ENCODE measurements at places on chromosomes 6 and 20. TPM values are rescaled to one million over a fixed set of nuclear protein-coding genes. Genes with fewer than 3 reads are reported as not detected.

The TAF4 gene
- total RNA-seq, result 3.5 TPM

The STMND1 gene
- not detected for total RNA-seq

The IRAK1BP1 gene
- 4.2 TPM for total RNA-seq

The CRIP3 gene
- not detected for total RNA-seq

The ZC3H12D gene
- under 0.01 TPM for total RNA-seq

The TCP11 gene
- 0.32 TPM for total RNA-seq

GRCh38 chr20:16844406-16844805 is 96.2 kb downstream of the OTOR start:
- peak; percentile 11 for DNase-seq

GRCh38 chr20:7094438-7094997 is 327.0 kb downstream of the BMP2 start:
- DNase-seq, result peak; percentile 44

- DNase-seq, result no peak
These were observed 359.6 kb downstream of the LAMA2 start for GRCh38 chr6:129242546-129242945.

- no peak for DNase-seq
These were observed 47.5 kb downstream of the FOXC1 start for GRCh38 chr6:1657116-1657770.

DNA sequence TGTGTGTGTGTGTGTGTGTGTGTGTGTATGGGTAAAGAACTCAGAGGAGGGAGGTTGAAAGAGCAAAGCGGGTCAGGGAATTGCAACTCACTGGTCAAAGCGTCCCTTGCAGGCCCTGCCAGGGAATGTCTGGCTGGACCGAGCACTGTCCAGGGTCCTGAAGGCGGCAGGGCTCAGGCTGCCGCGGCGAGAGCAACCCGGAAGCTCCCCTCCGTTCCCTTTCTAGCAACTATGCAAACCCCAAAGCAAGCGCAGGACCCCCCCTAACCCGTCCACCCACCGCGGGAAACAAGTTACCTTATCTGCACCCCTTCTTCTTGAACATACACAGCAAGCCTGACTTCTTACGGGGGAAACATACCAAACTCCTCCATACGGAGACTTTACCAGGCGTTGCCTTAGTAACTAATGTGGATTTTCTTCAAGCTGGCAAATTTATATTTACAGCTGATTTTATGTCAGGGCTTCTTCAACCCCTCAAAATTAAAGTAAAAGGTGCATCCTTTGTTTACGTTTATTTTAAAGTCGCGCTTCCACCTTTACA is 538 bp upstream of the GRM1 start:
- peak; percentile 51 for DNase-seq

DNA sequence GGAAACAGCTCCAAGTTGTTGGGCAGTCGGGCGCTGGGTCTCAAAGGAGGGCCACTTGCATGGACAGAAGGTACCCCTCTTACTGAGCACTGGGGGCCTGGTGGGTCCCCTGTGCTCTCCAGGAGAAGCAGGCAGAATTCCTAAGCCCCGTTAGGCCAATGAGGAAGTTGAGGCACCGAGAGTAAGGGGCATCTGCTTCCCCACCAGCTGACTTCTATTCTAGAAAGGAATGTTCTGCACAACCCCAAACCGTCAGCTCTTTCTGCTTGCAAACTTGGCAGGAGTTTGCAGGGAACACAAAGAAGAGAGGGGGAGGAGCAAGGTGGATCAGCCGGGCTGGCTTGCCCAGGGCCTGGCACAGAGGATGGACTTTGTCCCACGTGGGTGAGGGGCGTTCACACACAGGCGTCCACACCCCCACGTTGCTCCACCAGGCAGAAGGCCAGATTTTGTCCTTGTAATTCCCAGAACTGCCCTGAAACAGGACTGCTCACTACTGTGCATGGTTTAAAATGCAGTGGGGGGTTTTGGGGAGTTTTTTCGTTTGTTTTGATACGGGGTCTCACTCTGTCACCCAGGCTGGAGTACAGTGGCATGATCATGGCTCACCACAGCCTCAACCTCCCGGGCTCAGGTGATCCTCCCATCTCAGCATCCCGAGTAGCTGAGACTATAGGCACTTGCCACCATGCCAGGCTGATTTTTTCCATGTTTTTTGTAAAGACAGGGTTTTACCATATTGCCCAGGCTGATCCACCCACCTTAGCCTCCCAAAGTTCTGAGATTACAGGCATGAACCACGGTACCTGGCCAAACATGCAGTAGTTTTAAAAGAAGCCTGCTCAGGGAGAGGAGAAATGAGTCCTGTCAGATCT is 93.3 kb downstream of the SNX5 start:
- peak; percentile 79 for DNase-seq

GRCh38 chr6:168877821-168878282 is 375.8 kb downstream of the THBS2 start:
- DNase-seq, result no peak

GRCh38 chr6:156045401-156046267 is 590.0 kb upstream of the NOX3 start:
- DNase-seq, result no peak

- DNase-seq, result no peak
These were observed 131.1 kb downstream of the UTRN start for GRCh38 chr6:144416244-144416643.

DNA sequence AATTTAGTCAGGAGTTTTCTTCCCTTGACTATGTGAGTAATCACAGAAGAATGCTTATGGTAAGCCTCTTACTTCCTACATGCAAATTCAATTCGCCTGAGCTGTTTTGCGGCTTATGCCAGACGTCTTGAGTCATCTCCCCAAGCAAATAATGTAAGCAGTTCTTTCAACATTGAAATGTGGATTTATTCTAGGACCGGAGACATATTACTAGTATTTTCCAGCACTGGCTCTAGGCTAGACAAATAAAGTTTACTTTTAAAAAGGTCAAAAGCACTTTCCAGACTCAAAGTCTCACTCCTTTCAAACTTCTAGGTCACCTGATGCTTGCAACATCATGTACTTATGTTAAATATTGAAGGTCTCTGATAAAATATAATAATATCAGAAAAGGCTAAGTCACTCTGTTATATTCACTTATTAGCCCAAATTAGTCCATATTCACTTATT is 38.1 kb upstream of the NOX3 start:
- peak; percentile 99 for DNase-seq

DNA sequence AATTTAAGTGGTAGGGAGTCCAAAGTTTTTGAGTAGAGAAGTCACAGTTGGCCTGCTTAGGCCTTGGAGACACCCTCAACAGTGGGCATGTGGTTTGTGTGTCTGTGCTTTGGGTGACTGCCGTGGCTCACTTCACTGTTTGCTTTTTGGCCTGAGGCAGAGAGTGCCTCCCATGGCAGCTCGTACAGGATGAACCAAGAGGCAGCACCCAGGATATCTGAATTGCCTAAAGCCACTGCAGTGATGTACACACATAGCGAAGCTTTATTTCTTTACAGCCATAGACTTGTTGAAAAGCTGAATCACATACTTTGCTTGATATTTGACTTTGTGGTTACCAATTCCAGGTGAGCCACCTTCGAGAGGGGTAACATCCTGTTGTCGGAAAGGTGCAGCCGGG is 21.6 kb downstream of the RREB1 start:
- DNase-seq, result no peak

DNA sequence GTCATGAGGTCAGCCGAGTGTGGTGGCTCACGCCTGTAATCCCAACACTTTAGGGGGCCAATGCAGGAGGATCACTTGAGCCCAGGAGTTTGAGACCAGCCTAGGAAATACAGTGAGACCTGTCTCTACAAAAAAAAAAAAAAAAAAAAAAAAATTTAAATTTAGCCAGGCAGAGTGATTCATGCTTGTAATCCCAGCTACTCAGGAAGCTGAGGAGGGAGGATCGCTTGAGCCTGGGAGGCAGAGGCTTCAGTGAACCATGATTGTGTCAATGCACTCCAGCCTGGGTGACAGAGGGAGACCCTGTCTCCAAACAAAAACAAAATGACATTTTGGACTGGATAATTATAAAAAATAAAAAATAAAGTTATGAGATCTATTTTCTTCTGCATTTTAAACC is 56.2 kb downstream of the ADGRF1 start:
- no peak for DNase-seq

DNA sequence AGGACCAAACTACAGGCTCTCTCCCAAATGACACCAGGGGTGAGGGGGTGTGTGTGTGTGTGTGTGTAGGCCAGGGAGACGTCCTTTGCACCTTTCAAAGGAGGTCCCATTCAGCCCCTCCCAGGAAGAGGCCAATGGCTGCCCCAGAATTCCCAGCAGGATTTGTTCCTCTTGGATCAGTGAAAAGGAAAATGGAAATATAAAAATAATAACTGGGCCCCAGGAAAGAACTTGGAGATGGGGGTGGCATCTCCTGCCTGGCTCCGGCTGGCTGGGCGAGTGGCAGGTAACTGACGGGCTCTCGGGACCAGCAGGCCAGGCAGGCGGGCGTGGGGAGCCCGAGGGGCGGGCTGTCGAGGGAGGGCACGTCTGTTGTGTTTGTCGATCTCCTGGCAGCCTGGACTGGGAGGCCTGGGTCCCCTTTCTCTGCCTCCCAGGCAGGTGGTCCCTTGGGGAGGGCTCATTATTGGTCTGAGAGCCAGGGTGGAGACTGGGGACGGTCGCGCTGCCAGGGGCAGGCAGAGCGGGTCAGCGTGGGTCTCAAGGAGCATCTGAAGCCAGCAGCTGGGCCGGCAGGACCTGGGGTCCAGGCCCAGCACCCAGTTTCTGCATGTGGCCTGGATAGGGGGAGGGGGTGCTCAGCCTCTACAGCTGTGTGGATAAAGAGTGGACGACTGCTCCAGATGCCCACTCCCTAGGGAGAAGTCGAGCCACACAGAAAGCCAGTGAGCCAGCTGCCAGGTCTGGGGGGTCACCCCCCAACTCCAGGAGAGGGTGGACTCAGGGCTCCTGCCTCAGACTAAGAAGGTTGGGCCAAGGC is 3.1 kb downstream of the NOL4L start:
- DNase-seq, result no peak

DNA sequence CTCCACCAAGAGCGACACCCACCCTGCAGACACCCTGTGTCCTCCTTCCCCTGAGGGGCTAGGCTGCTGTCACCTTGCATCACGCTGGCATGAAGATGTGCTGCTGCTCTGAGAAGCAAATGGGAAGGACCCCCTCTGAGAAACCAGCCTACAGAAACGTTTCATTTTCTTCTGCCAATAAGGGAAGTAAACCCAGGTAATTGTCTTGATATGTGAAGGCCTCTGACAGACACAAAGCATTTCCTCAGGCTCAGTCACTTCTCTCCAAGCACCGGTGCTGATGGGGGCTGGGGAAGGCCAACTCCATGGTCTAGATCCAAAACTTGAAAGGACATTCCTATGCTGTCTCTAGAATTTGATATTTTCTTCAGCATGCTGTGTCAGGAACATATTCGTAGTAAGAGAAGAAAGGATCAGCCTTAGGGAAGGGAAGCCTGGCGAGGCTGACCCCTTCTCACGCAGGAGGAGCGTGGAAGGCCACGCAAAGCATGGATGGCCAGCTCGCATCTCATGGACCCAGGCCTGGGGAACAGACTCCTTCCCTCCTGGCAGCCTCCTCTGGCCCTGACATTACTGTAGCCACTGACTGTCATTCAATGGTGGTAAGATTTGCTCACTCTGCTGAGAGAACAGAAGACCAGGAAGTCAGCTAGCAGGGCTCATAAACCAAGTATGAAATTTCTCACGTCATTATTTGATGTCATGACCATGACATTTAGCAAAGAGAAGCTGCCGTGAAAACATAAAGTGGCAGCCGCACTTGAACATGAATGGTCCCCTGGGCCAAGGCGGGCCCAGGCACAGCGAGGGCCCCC is 20.4 kb downstream of the ACSS1 start:
- DNase-seq, result no peak

DNA sequence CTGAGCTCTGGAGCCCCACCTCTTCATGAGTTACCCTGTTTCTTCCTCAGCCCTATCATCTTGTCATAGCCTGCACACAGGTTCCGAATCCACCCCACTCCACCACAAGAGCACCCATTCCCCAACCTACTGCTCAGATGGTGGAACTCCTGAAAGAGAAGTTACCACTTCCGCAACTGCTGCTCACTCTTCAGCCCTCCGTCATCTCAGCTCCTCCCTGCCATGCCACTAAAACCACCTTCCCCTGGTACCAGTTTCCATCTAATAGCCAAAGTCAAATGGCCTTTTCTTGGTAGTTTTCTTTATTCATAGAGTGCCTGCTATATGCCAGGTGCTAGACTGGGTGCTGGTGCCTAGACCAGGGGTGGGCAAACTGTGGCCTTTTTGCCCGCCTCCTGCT is 3.9 kb downstream of the RAB22A start:
- no peak for DNase-seq

DNA sequence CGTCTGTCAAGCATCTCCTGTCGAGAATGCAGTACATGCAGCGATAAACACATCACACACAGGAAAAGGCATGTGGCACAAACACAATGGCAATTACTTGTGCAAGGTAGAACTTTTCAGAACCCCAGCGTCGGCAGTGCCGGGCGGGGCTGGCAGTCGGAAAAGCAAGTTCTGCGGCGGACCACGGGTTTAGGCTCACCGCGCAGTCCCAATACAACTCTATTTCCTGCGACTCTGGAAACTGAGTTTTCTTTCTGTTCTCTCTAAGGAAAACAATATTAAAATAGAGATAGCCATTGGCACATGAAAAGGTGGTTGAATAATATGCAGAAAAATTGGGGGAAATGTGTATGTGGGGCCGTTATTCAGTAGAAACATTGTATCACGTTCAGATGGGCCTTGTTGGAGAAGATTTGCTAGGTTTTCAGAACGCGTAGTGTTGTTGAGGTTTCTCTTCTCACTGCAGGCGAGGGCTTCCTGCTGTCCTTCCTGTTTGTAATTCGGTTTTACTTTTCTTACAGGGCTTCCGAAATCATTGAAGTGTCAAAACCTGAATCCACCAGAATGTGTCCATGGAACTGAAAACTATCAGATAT is 369.5 kb downstream of the THBS2 start:
- no peak for DNase-seq

DNA sequence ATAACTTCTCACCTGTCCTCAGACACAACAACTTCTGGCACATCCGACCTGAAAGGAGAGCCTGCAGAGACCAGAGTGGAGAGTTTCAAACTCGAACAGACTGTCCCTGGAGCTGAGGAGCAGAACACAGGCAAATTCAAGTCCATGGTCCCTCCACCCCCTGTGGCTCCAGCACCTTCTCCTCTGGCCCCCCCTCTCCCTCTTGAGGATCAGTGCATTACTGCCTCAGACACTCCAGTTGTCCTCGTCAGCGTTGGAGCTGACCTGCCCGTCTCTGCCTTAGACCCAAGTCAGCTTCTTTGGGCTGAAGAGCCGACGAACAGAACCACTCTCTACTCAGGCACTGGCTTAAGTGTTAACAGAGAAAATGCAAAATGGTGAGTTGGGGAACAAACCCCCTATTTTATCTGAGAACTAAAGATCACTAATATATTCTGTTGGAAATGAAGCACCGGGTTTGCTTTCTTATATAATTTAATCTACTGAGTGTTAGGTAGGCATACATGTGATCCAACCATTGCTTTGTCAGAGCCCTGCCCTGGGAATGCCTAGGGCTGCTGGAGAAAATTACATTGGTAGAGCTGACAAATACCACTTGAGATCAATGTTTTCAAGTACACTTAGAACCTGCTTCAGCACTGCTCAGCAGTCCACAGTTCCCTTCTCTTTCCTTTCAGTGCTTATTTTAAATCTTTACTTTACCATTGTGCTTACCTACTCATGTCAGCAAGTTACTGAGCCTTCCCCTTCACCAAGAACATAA is 77.5 kb upstream of the LTV1 start:
- no peak for DNase-seq
